ENCODE measurements at places on chromosomes 5 and 9.

GRCh38 chr5:73747696-73748380 lies 121.8 kb downstream of the ARHGEF28 start:
- no peak for DNase-seq

- no peak for DNase-seq
Observed at GRCh38 chr5:116531635-116532034, 43.0 kb downstream of the SEMA6A start.

DNA sequence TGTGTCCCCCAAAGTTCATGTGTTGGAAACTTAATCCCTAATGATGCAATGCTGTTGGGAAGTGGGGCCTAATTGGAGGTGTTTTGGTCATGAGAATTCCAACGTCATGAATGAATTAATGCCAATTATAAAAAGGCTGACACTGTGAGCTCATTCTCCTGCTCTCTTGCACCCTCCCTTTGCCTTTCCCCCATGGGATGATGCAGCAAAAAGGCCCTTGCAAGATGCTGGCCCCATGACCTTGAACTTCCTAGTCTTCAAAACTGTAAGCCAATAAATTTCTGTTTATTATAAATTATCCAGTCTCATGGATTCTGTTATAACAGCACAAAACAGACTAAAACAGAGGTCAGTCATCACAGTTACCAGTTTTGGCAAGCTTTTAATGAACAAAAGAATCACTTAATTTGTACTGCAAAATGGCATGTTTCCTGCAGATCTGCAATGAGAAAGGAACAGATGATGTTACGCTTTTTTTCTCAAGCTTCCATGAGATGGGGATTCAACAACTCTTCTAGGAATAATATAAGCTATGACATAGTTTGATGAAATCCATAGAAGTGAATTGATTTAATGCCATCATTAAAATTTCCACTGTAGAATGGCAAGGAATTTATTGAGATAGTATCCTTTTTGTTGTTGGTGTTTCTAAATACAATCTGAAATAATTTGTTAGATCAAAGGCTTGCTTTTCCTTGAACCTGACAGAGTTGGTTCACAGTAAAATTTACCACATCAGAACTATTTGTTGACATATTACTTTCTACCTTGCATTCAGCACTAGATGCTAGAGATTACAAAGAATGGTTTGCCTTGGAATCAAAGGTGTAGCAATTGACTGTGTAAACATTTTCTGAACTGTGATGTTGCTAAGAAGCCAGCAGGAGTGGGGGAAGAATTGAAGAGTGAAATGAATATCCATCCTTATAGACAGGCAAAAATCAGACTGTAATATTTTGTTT lies 29.3 kb upstream of the RFK start:
- no peak for DNase-seq

DNA sequence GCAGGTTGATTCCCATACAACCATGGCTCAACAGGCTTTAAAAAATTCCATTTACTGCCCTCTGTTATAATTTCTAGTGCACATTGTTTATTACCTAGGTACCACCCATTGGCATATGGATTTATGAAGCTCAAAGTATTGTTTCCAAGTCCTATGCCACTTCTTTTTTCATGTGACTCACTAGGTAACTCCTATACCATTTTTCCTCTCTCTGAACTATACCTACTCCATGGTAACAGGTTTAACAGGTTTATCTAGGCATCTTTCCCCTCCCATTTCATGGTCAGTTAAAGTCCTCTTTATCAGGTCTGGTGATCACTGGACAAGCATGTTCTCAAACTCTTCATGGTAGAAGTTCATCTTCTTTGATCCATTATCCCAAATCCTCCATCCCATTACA lies 49.6 kb upstream of the ABCA1 start:
- DNase-seq, result no peak

GRCh38 chr9:5582835-5583195 lies 46.1 kb upstream of the RIC1 start:
- no peak for DNase-seq

DNA sequence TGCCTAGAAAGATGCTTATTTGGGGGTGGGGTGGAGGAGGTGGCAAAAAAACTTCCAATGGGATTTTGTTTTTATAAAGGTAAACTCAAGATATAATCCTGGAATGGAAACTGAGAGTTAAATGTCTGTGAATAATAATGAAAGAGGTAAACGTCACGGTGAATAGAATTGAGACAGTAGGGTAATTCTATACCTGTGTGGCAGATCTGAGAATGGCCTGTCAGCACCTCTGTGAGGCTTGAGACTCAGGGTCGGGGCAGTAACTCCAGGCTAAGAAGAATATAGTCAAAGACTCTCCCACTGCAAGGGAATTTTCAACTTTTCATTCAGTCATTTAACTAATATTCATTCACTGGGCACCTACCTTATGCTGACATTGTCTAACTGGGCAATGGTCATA lies 581.2 kb upstream of the ZNF608 start:
- DNase-seq, result no peak

DNA sequence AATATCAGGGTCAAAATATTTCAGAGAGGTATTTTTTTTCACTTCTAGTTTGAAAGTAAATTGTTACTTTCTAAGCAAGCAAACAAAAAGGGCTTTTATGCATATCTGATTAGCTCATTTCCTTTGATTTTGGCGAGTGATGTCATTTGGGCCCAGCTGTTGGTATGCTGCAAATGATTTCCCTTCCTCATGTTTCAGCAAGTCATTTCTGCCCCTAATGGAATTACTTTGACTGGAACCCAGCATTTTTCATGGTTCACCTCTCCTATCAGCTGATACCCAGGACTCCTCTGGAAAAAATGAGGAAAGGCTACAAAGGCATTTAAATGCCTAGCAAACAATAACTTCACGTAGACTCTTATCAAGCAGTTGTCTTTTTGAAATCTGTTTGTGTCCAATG lies 500.6 kb downstream of the EBF1 start:
- no peak for DNase-seq

DNA sequence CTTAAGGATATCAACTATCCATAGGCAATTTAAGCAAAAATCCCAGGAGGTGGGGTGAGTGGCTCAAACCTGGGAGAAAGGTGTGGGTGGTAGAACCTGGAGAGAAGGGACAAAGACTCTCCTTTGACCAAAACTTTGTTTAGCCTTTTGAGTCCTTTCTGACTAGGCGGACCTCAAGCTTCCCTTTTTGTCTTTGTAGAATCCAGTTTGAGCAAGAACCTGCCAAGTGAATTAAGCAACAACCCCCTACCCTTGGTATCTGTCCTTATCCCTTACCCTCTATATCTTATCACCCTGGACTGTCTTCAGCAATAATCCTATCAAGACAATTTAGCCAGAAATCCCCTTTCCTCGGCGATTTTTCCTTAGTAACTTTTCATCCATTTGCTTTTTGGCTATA lies 53.5 kb upstream of the SLC28A3 start:
- no peak for DNase-seq

DNA sequence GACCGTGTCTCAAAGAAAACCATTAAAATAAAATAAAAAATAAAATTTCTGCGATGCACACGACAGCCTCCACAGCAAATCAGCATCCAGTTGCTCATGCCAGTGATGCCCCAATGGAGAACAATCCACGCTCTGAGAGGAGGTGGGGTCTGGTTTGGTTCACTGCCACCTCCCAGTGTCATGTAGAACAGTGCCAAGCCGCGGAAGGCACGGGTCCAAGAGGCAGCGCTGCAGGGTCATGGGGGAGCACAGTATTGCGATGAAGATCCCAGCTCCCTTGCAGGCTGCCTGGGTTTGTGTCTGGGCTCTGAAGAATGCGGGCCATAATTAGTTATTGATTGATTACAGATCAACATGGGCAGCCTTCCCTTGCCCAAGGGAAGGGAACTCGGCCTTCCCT lies 6.1 kb upstream of the CACFD1 start:
- no peak for DNase-seq

DNA sequence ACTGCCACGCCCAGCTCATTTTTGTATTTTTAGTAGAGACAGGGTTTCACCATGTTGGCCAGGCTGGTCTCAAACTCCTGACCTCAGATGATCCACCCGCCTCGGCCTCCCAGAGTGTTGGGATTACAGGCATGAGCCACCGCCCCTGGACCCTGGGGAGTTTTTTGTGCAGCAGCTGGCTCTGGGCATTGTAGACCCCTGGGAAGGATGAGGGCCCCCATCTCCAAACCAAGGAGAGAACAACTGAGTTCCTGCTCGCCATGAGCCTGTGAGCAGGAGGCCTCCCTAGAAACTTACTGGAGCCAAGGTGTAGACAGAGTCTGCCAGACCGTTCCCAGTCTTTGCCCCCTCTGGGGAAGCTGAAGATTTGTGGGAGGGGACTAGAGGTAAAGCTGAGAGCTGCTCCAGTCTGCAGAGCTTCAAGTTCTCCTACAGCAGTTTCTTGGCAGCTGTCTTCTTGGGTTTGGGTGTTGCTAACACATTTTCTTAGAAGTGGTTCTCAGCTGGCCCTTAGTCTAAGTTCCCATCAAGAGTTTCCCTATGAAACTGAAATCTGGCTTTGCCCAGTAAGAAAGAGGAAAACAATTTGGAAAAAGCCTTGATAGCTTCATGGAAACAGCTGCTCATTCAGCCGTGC lies 12.4 kb downstream of the NUDT2 start:
- no peak for DNase-seq

GRCh38 chr5:66666778-66667177 lies 70.6 kb downstream of the MAST4 start:
- no peak for DNase-seq

DNA sequence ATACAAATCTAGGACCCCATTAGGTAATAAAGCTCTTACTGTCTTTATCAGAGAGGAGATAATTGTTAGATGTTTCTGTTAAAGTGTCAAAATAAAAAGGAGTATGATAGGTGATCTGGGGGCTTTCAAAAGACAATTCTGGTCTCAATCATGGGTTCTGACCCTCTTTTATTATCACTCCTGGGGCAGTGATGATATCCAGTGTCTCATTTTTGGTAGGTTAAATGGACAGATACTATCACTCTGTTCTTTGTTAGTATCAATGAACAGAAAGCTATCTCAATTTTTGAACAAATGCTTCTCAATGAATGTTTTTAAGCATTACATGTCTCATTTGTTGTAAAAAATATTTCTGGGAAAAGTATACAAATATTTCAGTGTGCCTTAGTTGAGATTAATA lies 405.9 kb downstream of the MLLT3 start:
- no peak for DNase-seq

DNA sequence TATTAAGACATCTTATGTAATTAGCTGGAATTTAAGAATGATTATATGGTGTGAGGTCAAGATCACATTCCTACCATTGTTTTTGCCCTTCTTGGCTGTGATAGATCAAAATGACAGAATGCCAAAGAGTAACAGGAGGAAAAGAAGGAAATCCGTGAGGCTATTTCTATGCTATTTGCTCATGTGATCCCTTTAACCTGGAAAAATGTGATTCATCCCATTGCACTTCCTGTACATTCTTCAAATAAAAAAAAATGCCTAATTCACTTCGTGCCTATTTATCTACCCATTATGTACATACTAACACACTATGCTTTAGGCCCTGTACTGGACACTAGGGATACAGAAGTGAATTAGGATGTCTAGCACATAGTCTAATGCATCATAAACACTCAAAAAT lies 154.1 kb upstream of the PAPPA start:
- DNase-seq, result no peak

GRCh38 chr9:91954841-91955471 lies 4.9 kb upstream of the ROR2 start:
- no peak for DNase-seq

All from stimulated activated CD4-positive, alpha-beta T cell treated with anti-CD3 and anti-CD28 coated beads, Interleukin-4, amount 100 ng/mL, for 48 hours (primary cell).